ENCODE measurements at places on chromosomes 4 and X.
A peak's percentile ranks its signal among the peaks of the same experiment; 100 is the strongest.

- no peak for DNase-seq
Measured at GRCh38 chrX:38982370-38982769, 181.1 kb downstream of the MID1IP1 start.

GRCh38 chr4:63607169-63607872, 801.9 kb downstream of the TECRL start:
- DNase-seq, result no peak

- no peak for DNase-seq
Measured at GRCh38 chr4:183912585-183912984, 7.5 kb downstream of the STOX2 start.

- no peak for DNase-seq
Measured at GRCh38 chr4:118752551-118752950, 67.4 kb downstream of the METTL14 start.

GRCh38 chrX:153649178-153649914, 2.3 kb downstream of the DUSP9 start:
- no peak for DNase-seq

DNA sequence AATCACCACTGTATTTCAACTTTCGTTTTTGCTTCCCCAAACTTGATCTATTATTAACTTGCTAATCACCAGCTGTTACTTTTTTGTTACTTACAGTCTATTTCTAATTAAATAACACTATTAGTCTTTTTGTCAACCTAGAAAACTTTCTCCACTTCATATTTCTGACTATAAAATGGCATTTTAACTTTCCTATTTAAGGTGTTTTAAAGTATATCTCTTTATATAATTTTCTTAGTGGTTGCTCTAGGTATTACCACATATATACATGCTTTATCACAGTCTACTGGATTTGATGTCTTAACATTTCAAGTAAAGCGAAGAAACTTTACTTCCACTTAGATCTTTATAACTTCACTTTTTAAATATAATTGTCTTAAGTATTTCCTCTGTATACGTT, 421.2 kb downstream of the DCAF12L2 start:
- no peak for DNase-seq

DNA sequence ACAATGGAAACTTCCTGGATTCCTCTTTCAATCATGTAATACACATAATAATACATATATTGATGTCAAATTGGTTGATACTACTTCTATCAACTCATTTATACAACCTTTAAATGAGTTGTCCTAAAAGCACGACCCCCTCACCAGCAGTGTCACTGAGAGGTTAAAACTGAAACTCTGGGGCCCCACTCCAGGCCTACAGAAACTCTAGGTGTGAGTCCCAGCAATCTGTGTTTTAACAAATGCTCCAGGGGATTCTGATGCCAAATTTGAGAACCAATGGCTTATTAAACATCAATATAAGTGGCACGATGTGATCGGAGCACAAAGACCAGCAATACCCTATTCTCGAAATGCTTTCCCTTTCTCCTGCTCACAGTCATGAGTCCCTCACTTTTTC, 47.9 kb downstream of the ATP8A1 start:
- DNase-seq, result no peak

DNA sequence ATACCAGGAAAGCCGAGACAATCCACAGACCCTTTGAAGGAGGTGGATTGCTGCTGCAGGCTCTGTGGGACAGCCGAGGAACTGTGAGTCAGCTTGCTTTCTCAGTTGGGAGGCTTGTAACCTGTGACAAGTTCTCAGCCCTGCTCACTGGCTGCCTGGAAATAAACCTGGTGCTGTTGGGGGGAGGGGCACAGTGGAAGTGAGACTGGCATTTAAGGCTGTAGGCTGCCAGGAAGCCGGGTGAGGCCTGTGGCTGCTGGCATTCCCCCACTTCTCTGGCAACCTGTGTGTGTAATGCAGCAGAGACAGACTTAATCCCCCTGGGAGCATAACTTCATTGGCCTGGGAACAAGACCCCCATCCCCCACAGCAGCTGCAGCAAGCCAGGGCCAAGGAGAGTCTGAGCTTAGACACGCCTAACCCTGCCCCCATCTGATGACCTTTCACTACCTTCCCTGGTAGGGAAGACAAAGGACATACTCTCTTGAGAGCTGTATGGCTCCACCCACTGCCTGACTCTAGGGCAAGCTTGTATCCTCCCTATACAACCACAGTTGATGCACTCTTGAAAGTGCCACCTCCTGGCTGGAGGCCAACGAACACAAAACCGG, 64.1 kb downstream of the ALPK1 start:
- no peak for DNase-seq

DNA sequence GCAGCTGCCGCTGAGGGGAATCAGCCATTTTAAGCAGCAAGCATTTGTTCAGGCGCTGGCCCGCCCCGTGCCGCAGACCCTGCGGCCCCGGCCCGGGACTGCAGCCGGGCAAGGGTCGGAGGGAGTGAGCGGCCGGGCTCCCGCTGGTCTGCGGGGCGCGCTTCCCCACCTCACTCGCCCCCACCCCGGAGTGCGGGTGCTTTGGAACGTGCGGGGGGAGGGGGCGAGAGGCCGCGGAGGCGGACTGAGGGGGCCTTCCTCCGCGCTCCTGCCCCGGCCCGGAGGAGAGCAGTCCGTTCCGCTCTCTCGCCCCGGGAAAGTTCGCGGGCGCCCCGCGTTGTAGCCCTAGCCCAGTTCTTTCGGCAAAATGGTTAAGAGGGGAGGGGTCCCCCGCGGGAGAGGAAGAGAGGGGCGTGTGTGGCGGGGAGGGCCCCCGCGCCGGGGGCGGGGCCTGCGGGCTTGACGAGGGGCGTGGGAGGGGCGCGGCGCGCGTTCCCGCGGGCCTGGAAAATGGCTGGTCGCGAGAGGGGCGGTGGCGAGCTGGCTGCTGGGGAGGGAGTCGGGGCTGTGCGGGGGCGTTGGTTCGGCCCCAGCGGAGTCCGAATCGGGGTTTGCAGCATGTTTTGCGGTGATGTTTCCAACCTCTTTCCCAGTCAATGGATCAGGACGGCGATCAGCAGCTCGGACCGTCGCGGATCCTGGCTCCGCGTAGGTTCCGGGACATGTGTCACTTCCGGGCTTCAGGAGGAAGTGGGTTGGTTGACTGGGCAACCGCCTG, 942 bp downstream of the ING2 start:
- DNase-seq, result peak; percentile 42

- no peak for DNase-seq
Measured at GRCh38 chr4:76960014-76960413, 10.5 kb downstream of the SEPTIN11 start.

DNA sequence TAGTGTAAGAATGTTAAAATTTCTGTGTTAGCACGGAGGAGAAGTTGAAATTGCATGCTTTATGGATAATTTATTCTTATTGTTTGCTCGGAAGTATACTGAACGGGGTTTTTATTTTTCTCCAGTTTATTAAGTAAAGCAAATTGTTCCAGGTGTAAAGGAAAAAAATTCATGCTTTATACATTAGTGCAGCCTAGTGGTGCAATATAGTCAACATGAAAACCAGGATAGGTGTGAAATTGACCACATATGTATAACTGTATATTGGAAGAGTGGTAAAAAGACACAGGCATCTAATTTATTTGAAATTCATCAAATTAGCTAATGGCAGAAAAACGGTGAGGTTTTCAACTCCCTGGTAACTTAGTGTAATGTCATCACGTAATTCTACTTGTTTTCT, 959 bp downstream of the BRS3 start:
- DNase-seq, result no peak

GRCh38 chr4:185480016-185480732, 8.6 kb upstream of the CCDC110 start:
- DNase-seq, result no peak

- no peak for DNase-seq
Measured at GRCh38 chrX:130245441-130245840, 23.3 kb downstream of the ZNF280C start.
